ENCODE measurements at places on chromosomes 3 and 15.

GRCh38 chr3:169871129-169871886, 1.6 kb upstream of the LRRC31 start:
- no peak for DNase-seq

- no peak for DNase-seq
Measured at GRCh38 chr3:52721002-52721729, 15.3 kb downstream of the SPCS1 start.

DNA sequence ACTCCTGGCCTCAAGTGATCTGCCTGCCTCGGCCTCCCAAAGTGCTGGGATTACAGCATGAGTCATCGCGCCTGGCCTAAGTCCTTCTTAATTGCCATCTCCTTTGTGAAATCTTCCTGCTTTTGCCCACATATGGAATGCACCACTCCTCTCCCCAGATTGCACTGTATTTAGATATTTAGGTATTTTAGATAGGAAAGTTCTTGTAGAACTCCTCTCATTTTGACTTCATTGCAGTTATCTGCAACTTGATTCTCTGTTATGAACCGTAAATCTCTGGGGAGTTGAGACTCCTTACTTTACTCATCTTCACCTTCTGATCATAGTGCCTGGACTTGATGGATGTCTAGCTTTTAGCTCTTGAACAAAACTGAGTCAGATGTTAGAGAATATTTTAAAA, 150.7 kb downstream of the AKAP13 start:
- no peak for DNase-seq

DNA sequence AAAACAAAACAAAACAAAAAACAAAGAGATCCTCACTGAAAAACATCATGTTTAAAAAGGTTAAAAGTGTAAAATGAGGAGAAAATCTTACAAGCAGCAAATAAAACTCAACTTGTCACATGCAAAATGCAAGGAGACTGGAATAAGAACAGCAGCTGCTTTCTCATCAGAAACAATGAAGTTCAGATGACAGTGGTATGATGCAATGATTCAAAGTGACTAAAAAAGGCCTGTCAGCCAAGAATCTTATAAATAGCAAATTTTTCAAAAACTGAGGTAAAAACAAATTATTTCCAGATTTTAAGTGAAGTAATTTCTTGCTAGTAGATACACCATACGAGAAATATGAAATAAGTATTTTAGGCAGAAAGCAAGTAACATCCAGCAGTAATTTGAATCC, 68.6 kb upstream of the EPHA3 start:
- DNase-seq = no peak

DNA sequence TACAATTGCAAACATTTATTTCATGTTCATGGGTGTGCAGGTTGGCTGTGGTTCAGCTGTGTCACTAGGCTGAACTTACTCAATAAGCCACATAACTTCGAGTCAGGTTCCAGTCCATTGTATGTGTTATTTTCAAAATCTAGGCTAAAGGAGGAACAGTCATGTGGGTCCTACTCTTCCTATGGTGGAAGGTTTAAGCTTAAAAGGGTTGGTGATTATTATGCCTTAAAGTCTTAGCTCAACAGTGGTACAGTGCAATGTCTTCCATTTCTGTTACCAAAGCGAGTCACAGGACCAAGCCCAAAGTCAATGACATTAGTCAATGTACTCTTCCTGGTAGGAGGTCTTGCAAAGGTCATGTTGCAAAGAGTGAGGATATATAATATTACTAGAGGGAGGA, 78.2 kb downstream of the ATG7 start:
- DNase-seq = no peak

DNA sequence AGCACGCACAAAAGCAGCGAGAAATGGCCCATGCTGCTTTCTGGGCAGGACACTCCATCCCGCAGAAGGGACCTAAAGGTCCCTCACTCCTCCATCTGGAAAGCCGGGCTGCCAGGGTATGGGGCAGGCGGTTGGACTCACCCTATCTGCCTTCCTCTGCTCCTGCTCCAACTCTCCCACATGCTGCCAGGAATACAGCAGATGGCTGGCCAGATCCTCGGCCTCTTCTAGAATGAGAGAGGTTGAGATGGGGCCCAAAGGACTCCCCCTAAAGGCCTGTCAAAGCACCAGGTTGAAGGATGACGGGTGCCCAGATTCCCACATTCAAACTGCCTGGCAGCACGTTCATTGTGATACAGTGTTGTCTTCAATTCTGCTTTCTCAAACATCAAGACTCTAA, 85.1 kb upstream of the C2CD4B start:
- no peak for DNase-seq

DNA sequence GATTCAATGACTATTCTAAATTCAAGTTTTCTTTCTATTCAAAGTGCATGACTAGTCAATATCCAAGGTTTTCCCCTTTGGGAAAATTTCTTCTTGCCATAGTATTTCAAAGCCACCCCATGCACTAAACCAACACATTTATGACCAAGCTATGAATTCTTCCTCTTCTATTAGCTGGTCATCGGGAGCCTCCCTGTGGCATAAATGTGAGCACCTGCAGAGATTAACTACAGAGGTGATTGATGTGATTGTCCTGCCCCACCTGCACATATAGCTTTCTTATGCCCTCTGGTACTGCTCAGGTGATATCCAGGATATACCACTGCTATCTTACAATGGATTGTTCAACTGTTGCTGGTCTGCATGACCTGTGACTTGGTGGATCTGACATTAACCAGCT, 694.9 kb downstream of the ZBBX start:
- DNase-seq = no peak

- DNase-seq = no peak
Measured at GRCh38 chr3:143286392-143287010, 166.9 kb downstream of the CHST2 start.

DNA sequence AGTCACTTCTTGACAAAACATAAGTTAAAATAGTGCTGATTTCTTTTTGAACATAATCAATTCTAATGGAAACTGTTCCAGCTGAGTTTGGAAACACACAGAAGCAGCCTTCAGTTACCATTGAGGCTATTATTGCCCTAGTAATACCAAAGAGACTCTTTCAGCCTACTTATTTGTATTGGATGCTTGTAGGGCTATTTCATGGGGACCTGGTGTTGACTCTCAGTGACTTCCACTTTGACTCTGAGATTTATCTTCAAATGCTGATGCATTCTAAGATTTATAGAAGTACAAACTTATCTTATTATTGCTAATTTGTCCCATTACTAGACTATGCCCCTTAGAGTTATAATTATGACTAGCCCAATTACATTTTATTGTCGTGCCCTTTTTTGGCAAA, 67.4 kb downstream of the CMSS1 start:
- DNase-seq = no peak

DNA sequence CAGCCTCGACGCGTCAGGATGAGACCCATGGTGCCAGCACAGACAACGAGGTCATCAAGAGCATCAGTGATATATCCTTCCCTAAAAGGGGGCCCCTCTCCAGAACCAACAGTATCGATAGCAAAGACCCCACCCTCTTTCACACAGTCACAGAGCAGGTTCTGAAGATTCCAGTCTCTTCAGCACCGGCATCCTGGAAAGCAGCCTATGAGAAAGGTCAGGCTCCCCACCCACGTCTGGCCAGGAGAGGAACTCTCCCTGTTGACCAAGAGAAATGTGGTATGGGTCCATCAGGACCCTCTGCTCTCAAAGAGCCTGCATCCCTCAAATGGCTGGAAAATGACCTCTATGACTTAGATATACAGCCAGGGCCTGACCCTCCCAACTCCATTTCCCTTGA, 11.6 kb downstream of the ANKRD34C start:
- no peak for DNase-seq

GRCh38 chr15:50229336-50229735, 36.2 kb downstream of the HDC start:
- no peak for DNase-seq

DNA sequence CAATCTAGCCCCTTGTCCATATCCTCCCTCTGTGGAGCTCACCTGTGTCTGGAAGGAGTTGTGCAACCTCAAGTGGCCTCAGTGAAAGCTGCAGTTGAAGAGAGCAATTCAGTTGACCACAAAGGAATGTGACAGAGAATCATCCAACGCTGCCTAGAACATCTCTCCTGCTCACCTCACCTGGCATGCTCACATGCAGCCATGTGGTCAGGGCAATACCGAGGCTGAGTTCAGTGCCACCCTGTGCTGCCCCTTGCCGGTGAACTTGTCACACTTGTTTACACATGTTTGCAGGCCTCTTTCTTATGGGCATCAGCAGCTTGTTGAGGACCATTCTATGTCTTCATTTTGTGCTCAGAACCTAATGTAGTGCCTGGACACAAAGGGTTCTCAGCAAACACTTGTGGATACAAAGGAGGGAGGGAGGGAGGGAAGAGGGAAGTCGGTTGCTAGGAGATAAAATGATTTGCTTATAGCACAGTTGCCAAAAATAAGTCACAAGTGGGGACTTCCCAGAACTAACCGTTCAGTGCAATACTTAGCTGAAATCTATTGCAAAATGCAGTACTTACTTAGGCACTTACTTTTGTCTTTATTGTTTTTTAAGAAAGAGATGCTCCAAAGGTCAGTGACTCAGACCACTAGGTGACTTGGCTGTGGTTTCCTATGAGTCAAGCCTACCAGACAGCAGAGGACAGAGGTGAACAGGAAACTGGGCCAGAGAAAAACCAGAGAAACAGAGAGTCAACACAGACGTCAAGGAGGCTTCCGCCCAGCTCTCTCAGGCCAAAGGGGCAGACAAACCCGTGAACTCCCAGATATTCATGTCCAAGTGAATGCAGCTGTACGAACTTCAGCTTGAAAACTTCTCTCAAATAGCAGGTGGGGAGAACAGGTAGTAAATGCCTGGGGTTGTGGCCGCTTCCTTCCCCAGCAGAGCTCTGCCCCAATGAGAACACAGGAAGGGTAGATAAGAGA, 227.8 kb upstream of the CTNNB1 start:
- DNase-seq = no peak

DNA sequence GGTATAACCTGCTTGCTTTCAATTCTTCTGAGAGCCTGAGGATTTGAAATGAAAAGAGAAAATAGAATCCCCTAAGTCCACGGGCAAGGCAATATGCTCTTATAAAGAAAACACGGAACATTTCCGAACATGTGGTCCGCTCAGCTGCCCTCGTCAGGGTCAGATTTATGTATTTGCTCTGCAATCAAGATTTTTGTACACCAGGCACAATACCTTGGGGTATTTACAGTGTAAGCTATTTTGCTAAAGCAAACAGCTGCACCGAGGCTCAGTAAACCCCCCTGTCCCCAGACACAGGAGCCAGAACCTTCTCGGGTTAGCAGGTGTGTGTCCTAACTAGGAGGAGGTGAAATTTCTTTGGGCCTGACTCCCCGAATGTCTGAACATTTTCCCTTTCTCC, 155.8 kb upstream of the LRIG1 start:
- no peak for DNase-seq

GRCh38 chr3:170211668-170212067, 10.6 kb upstream of the PRKCI start:
- DNase-seq = no peak

DNA sequence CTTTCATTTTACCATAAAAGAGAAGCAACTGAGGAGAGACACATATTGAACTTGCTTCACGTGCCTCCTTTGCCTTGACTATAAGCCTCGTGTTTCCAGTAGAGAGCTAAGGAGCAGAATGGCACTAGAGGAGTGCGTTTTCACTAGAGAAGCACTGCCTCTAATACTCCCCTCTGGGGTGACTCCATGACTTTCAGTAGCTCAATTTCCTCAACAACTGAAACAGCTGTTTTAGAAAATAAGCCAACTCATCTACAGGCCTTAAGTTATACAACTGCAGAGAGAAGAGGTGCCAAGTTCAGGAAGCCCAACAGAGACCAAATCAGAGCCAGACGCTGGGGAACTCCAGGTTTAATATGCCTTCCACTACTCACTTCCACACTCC, 1.9 kb downstream of the UBP1 start:
- no peak for DNase-seq

- no peak for DNase-seq
Measured at GRCh38 chr3:31978553-31978952, 2.5 kb downstream of the OSBPL10 start.

DNA sequence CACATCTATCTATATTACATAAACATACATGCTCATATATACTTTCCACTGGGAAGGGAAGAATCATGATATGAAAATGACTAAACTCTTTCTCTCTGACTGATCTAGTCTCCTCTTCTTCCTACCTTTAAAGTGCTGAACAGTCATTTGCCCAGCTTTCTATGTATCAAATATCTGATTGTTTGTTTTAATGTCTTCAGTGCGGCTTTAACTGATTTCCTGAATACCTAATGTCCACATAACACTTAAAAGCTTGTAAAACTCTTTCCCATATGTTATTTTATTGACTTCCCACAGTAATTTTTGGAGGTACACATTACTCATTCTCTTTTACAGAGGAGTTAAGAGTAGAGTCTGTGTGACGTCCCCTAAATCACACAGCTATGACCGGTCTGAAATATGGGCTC, 28.2 kb downstream of the CPOX start:
- no peak for DNase-seq

DNA sequence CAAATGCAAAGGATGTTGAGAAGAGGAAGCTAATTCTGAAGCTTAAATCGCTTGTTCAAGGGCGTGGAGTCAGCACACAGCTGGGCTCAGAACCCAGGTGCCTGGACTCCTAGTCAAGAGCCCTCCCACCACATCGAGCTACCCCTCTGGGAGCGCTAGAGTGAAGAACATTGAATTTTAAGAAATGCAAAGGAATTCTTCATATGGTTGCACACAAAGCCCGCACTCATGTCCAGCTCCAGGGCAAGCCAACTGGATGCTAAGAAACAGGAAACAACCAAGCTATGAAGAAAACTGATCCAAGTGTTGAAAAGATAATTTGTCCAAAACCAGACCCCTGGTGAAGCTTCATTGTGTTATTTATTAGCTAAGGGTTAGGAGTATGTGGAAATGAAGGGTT, 122.3 kb downstream of the ALDH1A2 start:
- DNase-seq = no peak

DNA sequence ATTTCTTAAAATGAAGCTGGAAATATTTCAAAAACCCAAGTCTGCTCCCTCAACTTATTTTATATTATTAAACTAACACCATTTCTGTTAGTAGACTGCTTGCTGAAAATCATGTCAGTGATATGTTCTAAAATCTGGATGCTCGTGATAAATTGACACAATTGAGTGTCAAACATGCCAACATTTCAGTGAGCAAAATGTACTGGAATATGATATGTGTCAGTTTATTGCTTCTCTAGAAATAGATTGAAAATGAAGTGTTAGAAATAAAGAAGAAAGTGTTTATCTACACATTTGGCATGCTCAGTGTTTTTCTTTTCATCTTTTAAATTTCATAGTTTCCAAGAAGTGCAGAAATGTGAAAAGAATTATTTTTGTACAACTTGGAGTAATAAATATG, 624.6 kb downstream of the SI start:
- no peak for DNase-seq

- DNase-seq = no peak
Measured at GRCh38 chr3:50383750-50384149, 24.4 kb upstream of the TMEM115 start.
